T-helper 9 cell (primary cell): ENCODE measurements at places on chromosomes 2 and 18.

DNA sequence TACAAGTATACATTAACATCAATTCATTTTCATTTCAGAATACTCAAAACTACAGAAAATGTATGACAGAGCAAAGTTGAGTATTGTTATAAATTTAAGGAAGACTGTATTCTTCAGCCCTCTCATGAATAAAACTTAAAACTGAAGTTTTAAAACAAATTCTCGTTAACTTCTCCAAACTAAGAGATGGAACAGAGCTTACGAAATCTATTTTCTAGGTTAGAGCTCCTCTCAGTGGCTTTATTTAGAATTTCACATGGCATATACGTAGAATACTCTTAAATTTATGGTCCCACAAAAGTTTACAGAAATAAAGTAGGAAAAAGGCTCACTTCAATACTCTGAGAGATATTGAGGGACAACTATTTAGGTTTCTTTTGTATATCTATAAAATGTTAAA is 612.1 kb downstream of the KCNJ3 start:
- DNase-seq: no peak

DNA sequence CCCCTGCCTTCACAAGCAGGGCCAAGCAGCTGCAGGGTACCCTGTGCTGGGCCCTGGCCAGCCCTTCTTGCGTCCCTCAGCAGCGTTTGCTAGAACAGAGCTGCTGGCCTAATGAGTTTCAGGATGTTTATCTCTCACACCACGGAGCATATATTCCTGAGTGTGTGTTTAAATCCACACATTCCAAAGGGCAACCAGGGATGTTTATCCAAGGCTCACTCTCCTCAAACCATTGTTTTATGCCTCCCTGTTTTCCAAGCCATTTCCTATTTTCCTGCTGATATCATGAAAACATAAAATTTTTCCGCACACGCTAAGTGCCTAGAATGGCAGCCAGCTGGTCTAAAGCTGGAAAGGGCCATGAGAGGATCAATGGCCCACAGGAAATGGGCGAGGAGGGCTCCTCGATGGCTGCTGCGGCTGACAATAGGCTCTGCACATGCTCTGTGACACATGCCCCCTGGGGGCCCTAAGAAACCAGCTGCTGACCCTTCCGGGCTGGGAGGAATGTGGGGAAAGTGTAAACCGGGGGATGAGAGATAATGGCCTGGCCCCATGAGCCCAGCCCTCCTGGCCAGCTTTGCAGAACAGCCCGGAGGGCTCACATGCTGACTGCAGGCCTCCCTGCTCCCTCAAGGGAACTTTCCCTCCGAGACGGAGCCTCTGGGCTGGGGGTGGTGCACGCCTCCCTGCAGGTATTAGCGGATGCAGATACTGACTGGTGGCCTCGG is 194.0 kb downstream of the NDUFA10 start:
- no peak for DNase-seq

GRCh38 chr2:8067784-8068336 is 614.0 kb upstream of the ID2 start:
- DNase-seq: no peak

DNA sequence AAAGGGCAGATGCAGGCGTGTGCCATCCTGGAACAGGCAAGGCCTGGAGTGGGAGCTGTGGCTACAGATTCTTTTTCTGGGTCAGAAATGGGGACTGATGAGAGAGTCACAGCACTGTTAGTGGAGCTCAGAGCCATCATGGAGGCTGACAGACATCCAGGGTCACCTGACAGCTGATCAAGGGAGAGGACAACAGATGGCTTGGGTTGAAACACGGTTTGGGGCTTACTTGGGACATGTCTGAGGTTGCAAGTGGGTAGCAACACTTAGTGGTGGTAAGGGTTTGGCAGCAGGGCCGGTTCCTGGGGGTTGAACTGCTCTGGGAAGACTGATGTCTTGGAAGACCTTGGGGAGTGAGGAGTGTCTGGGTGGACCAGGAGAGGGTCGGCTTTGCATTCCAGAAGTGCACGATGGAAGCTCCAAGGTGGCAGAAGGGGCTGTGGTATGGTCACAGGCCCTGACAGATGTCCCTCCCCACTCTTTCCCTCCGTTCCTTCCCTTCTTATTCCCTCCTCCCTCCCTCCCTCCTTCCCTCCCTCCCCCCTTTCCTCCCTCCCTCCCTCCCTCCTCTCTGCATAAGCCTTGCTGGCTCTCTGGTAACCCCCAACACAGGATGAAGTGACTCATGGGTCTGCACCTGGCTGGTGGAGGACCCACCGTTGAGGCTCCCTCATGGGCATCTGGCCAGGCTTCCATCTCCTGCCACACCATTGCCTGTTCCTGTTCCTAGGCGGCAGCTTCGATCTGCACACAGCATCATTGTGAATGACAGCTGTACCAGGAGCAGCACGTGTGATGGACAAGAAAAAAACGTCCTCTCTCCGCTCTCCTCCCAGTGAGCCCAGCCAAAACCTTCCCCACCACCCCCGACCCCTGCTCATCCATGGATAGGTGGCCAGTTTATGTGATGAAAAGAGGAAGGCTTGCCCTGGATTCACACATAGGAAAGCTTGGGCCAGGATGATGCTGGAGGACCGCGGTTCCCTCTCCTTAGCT is 63.8 kb upstream of the RPL31 start:
- DNase-seq: no peak

DNA sequence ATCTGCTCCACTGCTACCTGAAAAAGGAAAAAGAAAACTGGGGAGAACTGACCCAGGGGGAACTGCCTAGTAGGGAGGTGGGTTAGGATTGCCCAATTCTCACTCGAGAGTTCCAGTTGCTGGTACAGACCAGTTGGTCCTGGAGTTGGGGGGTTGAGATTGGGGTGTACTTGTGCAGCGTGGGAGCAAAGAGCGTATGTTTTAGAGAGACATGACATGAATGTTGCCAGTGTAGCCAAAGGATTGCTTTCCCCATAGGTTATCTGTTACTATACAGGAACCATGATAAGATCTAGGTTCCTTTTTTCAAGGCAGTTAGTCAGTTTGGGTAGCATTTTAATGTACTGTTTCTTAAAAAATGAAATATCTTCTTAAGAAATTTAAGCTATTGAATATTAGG is 68.6 kb downstream of the APLF start:
- no peak for DNase-seq

DNA sequence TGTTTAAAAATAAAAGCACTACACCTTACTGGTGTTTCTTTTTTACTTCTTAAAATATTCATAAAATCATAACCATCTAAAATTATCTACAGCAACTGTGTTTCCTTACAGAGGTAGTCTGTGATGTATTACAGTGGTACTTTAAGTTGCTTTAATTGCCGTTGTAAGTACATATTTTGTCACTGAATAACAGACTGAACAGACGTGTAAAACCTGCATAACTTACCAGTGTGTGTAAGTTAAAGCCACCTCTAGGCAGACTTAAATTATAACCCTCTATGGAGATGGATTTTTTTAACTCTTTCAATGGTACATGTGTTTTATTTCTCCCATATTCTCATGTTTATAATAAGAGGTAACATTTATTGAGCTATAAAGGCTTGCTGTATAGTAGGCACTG is 166.8 kb downstream of the NR4A2 start:
- DNase-seq: no peak
